Stimulated activated CD8-positive, alpha-beta memory T cell treated with anti-CD3 and anti-CD28 coated beads, Interleukin-4, amount 100 ng/mL, for 48 hours (primary cell): ENCODE measurements at places on chromosomes 7 and 10.

DNA sequence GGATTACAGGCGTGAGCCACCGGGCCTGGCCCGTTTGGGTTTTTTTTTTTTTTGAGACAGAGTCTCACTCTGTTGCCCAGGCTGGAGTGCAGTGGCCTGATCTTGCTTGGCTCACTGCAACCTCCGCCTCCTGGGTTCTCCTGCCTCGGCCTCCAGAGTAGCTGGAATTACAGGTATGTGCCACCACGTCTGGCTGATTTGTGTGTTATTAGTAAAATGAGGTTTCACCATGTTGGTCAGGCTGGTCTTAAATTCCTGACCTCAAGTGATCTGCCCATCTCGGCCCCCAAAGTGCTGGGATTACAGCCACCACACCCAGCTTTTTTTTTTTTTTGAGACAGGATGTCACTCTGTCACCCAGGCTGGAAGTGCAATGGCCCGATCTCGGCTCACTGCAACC, 5.9 kb upstream of the BAIAP2L1 start:
- no peak for DNase-seq

DNA sequence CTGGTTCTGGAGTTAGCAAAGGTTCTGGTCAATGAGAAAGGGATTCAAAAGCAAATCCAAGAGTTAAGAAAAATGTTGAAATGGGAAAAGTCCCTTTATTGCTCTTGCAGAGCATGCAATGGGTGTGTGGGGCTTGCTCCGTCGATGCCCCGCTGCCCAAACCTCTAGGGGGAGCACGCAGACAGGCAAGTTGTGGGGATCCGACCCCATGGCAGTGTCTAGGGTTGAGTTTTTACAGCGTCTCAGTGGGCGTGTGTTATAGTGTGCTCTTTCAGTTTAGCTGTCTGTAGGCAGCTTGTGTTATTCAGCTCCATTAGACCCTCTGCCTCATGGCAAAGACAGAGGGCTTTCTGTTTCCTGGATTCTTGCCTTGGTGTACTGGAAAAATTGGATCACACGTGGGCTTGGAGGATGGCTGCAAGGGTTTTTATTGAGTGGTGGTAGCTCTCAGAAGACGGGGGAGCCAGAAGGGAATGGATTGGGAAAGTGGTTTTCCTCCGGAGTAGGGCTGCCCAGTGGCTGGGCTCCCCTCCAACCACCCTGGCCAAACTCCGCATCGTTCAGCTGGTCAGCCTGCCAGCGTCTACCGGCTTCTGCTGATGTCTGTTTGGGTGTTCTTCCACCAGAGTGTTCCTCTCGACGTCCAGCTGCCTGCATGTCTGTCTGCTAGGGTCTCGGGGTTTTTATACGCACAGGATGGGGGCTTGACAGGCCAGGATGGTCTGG, 102.3 kb upstream of the PLXDC2 start:
- DNase-seq = no peak

- DNase-seq = no peak
These were observed 160.4 kb downstream of the HDAC9 start for GRCh38 chr7:18655912-18656311.

DNA sequence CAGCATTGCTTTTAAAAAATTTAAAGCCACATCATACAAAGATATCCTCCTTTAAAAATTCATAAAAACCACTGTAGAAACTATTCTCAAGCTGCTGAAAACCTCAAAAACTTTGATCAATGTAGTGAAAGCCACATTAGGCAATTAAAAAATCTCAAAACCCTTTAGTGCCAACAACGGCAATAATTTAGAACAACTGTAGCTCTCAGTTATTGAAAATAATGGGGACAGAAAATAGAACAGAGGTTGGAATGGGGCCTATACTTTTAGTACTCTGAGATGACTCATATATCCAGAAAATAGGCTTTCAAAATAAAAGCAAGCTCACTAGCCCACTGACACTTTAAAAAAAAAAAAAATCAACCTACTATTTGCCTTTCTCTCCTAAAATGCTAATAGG, 87.5 kb downstream of the GSAP start:
- DNase-seq = no peak

GRCh38 chr10:130713135-130713534, 576.9 kb downstream of the GLRX3 start:
- no peak for DNase-seq

- DNase-seq = no peak
These were observed 1.0 kb upstream of the KNDC1 start for GRCh38 chr10:133158756-133159610.

DNA sequence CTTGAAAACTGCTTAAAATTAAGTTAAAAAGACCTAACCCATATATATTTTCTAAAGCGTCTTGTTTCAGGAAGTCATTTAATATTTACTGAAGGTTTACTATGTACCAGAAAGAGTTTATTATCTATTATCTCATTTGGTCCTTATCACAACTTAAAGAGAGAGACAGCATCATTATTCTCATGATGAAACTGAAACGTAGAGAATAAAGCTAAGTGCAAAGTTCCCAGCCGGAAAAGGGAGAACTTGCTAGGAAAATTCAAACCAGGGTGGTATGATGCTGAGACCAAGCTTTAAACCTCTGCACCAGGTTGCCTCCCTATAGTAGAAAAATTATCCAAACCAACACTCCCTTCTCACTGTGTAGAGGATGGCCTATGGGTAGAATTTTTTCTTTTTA, 207.7 kb upstream of the BMPER start:
- DNase-seq = no peak
